ENCODE measurements at places on chromosomes 16 and 17.

- no peaks in the 10 kb centered on the region for H3K4me1 ChIP-seq
- no peaks in the 10 kb centered on the region for H3K27me3 ChIP-seq
- H3K27ac ChIP-seq = no peak overlapping the region
- H3K36me3 ChIP-seq = no peaks in the 10 kb centered on the region
- H3K4me3 ChIP-seq = no peak overlapping the region
Measured at GRCh38 chr17:36861531-36861930, 75.7 kb upstream of the LHX1 start.

DNA sequence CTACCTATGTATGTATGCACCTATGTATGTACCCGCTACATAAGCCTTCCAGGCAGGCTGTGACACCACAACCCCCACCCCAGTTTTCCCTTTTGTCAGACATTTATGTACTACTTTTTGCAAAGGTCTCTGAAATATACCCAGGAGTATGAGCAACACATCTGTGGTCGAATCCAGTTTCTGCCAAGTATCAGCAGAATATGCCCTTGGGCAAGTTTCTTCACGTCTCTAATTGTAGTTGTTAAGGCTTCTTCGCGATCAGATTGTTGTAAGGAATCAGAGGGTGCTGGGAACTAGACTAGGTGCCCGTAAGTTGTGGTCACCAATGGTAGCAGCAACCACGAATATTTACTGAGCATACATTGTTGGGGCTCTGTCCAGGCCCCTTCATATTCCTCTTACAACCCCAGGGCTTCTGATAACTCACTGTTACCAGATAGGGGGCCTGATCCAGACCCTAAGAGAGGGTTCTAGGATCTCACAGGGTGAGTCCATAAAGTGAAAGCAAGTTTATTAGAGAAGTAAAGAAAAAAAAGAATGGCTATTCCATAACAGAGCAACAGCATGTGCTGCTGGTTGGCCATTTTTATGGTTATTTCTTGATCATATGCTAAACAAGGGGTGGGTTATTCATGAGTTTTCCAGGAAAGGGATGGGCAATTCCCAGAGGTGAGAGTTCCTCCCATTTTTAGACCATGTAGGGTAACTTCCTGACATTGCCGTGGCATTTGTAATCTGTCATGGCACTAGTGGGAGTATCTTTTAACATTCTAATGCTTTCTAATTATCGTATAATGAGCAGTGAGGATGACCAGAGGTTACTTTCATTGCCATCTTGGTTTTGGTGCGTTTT lies 16.6 kb downstream of the NUDT7 start:
- H3K4me3 ChIP-seq = no peak overlapping the region
- H3K4me1 ChIP-seq = no peaks in the 10 kb centered on the region
- no peaks in the 10 kb centered on the region for H3K36me3 ChIP-seq
- H3K27ac ChIP-seq = no peak overlapping the region
- no peak for DNase-seq
- H3K27me3 ChIP-seq = no peaks in the 10 kb centered on the region

GRCh38 chr17:28949185-28950016 lies 1.9 kb downstream of the PHF12 start:
- peaks cover 21% of the 10 kb centered on the region for H3K4me1 ChIP-seq
- no peaks in the 10 kb centered on the region for H3K36me3 ChIP-seq
- no peaks in the 10 kb centered on the region for H3K27me3 ChIP-seq
- peak overlapping the region; percentile 92 for H3K4me3 ChIP-seq
- H3K27ac ChIP-seq = peak overlapping the region; percentile 93
- peak; percentile 73 for DNase-seq

DNA sequence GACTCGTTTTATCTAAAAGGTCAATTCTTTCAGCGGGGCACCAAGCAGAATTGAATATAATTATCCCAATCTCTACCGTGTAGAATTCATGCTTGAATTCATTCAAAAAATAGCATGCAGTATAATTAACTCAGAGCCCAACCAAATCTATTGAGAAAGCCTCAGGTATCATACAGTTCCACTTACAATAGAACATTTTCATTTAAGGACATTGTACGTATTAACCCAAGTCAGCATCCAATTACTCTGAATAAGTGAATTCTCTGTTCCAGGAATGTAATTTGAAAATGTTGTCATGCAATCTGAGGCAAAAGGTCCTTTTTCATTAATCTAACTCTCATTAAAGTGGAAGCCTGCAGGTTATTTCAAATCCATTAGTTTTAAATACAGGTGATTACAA lies 78.5 kb downstream of the SALL1 start:
- no peak for DNase-seq
- no peaks in the 10 kb centered on the region for H3K27me3 ChIP-seq
- no peak overlapping the region for H3K4me3 ChIP-seq
- no peaks in the 10 kb centered on the region for H3K36me3 ChIP-seq
- no peaks in the 10 kb centered on the region for H3K4me1 ChIP-seq
- H3K27ac ChIP-seq = no peak overlapping the region

- H3K27me3 ChIP-seq = peaks cover 7% of the 10 kb centered on the region
- H3K27ac ChIP-seq = no peak overlapping the region
- H3K4me3 ChIP-seq = no peak overlapping the region
- H3K4me1 ChIP-seq = no peaks in the 10 kb centered on the region
Measured at GRCh38 chr16:83554540-83554939, 253.2 kb upstream of the HSBP1 start.

DNA sequence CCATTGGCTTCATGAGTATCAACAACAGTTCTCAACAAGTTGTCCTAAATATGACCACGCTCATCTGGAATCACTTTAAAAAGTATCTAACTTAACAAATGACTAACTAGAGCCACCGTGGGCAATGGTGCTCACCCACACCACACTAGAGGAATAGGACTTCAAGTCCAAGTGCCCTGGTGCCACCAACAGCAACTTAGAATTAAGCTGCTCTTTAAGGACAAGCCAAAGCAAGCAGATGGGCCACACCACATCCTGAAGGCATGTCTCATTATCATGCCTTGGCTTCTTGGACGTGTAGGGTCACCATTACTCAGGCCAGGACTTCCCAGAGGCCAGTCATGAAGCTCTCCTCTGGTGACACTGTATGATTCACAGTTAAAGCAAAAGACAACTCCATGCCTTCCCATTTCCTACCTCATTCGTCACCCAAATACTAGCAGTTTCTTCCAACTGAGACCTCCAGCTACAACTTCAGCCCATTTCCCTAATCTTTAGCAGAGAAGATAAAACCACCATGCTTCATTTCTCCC lies 9.4 kb upstream of the SLC6A4 start:
- H3K27me3 ChIP-seq = no peaks in the 10 kb centered on the region
- H3K27ac ChIP-seq = no peak overlapping the region
- H3K4me3 ChIP-seq = no peak overlapping the region
- no peaks in the 10 kb centered on the region for H3K4me1 ChIP-seq

- H3K27me3 ChIP-seq = no peaks in the 10 kb centered on the region
- DNase-seq = peak; percentile 66
- no peak overlapping the region for H3K4me3 ChIP-seq
Measured at GRCh38 chr16:82653550-82654511, 27.1 kb downstream of the CDH13 start.

DNA sequence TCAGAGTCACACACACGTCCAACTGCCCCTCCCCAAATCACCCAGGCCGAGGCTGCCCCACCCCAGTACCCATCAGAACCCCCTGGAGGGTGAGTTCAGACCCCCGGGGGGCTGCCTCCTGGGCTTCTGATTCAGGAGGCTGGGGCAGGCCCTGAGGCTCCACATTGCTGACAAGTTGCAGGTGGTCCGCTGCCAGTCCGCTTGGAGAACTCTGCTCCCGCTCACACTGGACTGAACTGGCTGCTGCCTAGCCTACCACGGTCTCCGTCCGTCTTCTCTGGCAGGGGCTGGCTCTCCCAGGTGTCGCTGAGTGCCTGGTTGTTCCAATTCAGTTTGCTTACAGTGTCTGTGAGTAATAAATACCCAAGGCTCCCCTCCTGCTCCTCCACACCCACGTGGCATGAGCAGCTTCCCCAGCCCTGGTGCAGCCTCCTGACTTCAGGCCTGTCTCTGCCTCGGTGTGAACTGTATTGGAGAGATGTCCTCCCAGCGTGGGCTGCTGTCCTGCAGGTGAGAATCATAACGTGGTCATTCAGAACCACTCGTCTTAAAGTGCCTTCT lies 163.4 kb downstream of the LAT start:
- no peaks in the 10 kb centered on the region for H3K36me3 ChIP-seq
- no peak overlapping the region for H3K27ac ChIP-seq
- H3K27me3 ChIP-seq = no peaks in the 10 kb centered on the region
- DNase-seq = no peak
- no peaks in the 10 kb centered on the region for H3K4me1 ChIP-seq

GRCh38 chr17:2051933-2052559 lies 2.9 kb upstream of the HIC1 start:
- H3K4me1 ChIP-seq = peaks cover 44% of the 10 kb centered on the region
- no peaks in the 10 kb centered on the region for H3K36me3 ChIP-seq
- no peak overlapping the region for H3K4me3 ChIP-seq
- no peak for DNase-seq
- no peak overlapping the region for H3K27ac ChIP-seq

DNA sequence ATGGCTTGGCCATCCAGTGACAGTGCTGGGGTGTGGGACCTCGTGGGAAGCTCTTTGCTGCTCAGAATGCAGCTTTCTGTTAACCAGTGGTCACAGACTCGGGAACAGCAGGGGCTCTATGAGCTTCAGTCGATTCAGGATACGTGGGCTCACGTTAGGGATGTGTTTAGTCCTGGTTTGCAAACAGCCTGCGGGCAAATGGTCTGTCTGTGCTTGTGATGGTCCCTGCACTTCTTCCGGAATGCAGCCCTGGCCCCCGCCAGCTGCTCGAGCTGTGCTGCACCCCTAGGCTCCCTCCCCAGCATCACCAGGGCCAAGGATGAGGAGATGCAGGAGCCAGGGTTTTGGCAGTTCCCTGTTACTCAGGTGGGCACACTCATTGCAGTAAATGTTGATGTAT lies 172.8 kb upstream of the CHMP6 start:
- no peak overlapping the region for H3K4me3 ChIP-seq
- no peak overlapping the region for H3K27ac ChIP-seq
- no peaks in the 10 kb centered on the region for H3K27me3 ChIP-seq
- H3K36me3 ChIP-seq = no peaks in the 10 kb centered on the region
- DNase-seq = no peak

GRCh38 chr16:48358419-48358818 lies 26.8 kb downstream of the SIAH1 start:
- peaks cover 5% of the 10 kb centered on the region for H3K36me3 ChIP-seq
- peaks cover 4% of the 10 kb centered on the region for H3K4me1 ChIP-seq
- H3K27ac ChIP-seq = no peak overlapping the region
- no peaks in the 10 kb centered on the region for H3K27me3 ChIP-seq
- no peak overlapping the region for H3K4me3 ChIP-seq
- no peak for DNase-seq

DNA sequence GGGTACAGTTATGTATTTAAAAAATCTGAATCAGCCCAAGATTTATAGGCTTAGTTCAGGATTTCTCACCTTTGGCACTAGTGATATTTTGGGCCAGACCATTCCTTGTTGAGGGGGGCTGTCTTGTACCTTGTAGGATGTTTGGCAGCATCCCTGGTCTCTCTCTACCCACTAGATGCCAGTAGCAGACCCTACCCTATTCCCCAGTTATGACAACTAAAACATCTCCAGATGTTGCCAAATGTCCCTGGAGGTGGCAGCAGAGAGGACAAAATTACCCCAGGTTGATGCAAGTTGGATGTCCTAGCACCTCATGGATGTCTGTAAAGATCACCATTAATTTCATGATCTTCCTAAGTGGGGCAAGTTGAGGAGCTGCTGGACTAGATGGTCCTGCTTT lies 45.8 kb downstream of the SYT17 start:
- DNase-seq = no peak
- no peak overlapping the region for H3K27ac ChIP-seq
- no peaks in the 10 kb centered on the region for H3K27me3 ChIP-seq
- no peaks in the 10 kb centered on the region for H3K4me1 ChIP-seq

GRCh38 chr17:63341276-63341675 lies 104.8 kb downstream of the CYB561 start:
- no peaks in the 10 kb centered on the region for H3K27me3 ChIP-seq
- no peak for DNase-seq
- H3K4me1 ChIP-seq = no peaks in the 10 kb centered on the region
- H3K4me3 ChIP-seq = no peak overlapping the region
- no peaks in the 10 kb centered on the region for H3K36me3 ChIP-seq
- no peak overlapping the region for H3K27ac ChIP-seq

DNA sequence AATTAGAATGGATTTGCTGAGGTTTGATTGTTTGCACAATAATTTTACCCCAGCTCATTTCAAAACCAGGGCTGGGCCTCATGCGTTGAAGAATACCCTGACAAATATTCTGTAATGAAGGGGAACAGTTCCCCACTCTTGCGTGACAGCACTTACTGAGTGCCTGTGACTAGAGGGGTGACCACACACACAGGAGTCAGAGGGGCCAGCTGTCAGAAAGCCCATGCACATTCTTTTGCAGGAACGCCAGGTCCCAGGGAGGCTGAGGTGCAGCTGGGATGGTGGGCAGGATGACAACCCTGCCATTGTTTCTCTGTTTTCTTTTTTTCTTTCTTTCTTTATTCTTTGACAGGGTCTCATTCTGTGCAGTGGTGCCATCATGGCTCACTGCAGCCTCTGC lies 44.6 kb downstream of the SMPD3 start:
- no peaks in the 10 kb centered on the region for H3K36me3 ChIP-seq
- H3K4me3 ChIP-seq = no peak overlapping the region
- no peaks in the 10 kb centered on the region for H3K4me1 ChIP-seq
- H3K27ac ChIP-seq = no peak overlapping the region

DNA sequence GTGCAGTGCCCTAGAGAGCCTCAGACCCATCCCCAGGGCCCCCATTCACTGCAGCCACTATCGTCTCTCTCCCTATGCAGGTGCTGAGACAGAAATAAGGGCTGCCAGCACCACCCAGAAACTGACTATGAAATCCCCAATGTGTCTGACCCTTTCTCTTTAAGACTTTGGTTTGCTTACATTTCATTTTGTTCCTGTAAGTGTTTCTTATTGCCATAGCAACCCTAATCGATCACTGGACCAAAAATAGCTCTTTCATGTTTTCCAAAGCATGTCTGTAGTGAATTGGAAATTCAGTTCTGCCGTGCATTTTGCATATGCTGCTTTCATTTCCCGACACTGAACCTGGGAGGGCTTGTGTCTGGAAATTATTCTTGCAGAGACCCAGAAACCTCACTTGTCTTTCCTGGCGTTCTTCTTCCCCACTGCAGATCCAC lies 148.7 kb upstream of the NOL11 start:
- no peaks in the 10 kb centered on the region for H3K27me3 ChIP-seq
- no peaks in the 10 kb centered on the region for H3K36me3 ChIP-seq
- H3K4me3 ChIP-seq = no peak overlapping the region
- DNase-seq = no peak
- H3K4me1 ChIP-seq = no peaks in the 10 kb centered on the region
- no peak overlapping the region for H3K27ac ChIP-seq

DNA sequence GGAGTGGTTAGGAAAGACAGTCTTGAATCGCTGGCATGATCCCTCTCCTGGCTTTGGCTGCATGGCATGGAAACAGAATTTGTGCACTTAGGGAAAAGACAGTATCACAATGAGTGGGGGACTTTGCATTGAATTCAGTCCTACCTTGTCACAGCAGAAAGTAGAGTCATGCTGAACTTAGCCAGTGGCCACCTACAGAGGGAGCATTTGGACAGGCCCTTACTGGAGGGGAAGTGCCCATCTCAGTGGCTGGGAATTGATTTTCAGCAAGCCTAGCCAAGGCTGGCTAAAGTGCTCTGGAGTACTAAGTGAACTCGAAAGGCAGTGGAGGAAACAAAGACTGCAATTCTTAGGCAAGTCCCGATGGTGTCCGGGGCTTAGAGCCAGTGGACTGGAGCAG lies 364.3 kb upstream of the TOM1L1 start:
- H3K27ac ChIP-seq = no peak overlapping the region
- H3K4me1 ChIP-seq = no peaks in the 10 kb centered on the region
- H3K36me3 ChIP-seq = no peaks in the 10 kb centered on the region
- no peak overlapping the region for H3K4me3 ChIP-seq
- DNase-seq = no peak

- H3K27ac ChIP-seq = no peak overlapping the region
- no peak for DNase-seq
- no peaks in the 10 kb centered on the region for H3K4me1 ChIP-seq
- H3K27me3 ChIP-seq = peaks cover 4% of the 10 kb centered on the region
- no peak overlapping the region for H3K4me3 ChIP-seq
Measured at GRCh38 chr16:87628940-87629339, 26.6 kb downstream of the JPH3 start.
